ENCODE measurements at places on chromosomes 3 and 15.

DNA sequence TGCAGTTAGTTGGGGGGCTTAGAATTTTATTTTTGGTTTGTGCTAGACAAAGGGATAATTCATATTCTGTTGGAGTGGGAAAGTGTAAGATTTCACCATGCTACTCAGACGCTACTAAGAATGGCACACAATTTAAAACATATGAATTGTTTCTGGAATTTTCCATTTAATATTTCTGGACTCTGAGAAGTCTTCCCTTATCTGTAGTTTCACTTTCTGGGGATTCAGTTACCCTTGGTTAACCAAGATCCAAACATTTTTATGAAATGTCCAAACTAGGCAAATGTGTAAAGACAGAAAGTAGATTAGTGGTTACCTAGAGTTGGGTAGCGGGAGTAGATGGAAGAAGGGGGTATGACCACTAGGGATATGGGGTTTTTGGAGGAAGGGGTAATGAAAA is 53.1 kb downstream of the TCF12 start:
- DNase-seq = no peak

GRCh38 chr15:83207009-83207659 is 489 bp downstream of the HDGFL3 start:
- DNase-seq = no peak

GRCh38 chr3:157392104-157392503 is 44.5 kb upstream of the PTX3 start:
- DNase-seq = no peak

GRCh38 chr15:26887926-26888666 is 21.2 kb downstream of the GABRA5 start:
- DNase-seq = no peak

GRCh38 chr3:15032650-15033049 is 32.5 kb downstream of the MRPS25 start:
- DNase-seq = no peak

DNA sequence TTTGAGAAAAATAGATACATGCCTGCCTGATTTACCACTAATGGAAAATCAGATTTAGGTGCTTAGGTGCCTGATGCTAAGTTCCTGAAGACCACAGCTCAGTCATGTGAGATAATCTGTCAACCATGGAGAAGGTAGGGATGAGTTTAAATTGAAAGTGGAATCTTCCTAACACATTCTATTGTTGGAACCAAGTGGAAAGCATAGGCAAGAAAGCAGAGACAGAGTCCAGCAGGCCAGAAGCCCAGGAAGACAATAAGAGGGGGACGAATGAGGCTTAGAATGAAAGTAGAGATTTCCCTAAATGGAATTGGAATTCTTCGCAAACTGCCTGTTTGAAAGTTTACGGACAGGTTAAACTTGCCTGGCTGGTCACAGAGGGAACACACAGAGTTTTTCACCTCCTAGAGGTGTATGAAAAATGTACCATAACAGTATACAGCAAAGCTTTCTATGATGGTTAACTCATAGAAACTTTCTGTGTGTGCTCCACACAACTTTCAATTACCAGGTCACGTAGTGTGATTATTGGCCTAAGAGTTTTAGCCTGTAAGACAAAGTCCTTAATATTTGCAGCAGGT is 453.8 kb upstream of the KCNMB2 start:
- DNase-seq = no peak

- no peak for DNase-seq
These were observed 45.1 kb upstream of the FGD5 start for GRCh38 chr3:14773691-14774128.

DNA sequence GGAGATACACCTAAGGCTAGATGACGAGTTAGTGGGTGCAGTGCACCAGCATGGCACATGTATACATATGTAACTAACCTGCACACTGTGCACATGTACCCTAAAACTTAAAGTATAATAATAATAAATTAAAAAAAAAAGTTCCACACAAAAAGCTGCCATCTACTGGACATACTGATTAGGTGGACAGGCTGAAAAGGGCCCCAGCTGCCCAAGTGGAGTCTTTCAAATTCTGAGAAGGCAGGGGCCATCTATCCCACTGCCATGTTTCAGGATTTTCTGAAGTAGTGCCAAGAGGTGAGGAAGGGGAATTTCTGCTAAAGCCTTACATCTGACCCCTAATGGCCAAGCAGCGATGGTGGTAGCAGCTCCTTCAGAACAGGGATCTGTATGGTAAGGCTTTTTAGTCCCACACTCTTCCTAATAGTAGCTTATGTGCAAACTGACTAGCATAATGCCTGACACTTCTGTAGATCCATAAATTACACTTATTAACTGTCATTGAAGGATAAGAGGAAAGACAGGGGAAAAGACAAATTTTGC is 7.7 kb downstream of the FSTL1 start:
- no peak for DNase-seq

DNA sequence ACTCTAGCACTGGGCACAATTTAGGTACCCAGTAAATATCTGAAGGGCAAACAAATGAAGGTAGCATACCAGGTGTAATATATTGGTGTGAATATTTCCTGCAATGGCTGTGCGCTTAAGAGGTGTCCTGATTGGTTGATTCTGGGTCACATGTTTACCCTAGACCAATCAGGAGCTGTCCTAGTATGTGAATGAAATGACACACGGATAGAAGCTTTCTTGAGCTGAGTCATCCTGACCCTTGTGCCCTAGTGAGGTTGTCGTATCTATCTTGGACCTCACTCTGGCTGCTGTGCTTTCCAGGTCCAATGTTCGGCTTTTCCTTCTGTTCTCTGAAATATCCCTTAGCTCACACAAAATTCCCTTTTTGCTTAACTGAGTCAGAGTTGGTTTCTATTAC is 58.1 kb upstream of the FOXP1 start:
- no peak for DNase-seq

- DNase-seq = no peak
These were observed 9.9 kb downstream of the CAPN7 start for GRCh38 chr3:15215996-15216395.

GRCh38 chr3:70078778-70079177 is 79.2 kb downstream of the SAMMSON start:
- DNase-seq = no peak

- no peak for DNase-seq
These were observed 1.3 kb upstream of the ZXDC start for GRCh38 chr3:126477061-126477380.

GRCh38 chr3:52435246-52436101 is 9.4 kb downstream of the SEMA3G start:
- no peak for DNase-seq

DNA sequence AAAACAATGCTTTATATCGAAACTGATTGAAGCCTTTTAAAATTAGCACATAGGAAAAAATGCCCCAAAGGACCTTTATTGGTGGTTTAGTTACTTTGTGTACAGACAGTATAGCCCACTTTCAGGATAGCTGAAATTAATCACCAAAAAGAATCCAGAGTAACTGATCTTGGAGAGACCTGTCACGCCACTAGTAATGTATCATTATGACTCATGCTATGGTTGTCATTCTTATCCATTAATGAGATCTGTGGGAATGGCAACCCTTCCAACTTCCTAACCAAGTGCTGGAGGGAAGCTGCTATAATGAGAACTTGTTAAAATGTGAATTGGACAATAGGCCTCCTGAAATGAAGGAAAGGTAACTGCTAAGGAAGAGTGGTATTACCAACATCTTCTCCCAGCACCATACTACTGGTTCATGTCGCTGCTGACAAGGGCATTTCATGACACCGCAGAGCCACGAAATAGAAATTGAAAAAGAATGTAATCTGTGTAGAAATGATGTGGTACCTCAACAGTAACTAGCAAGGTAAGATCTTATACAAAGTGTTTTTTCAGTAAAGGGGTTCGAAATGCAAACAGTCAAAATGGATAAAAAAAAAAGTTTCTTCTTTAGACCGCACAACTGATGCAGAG is 7.1 kb upstream of the EMC4 start:
- DNase-seq = no peak

DNA sequence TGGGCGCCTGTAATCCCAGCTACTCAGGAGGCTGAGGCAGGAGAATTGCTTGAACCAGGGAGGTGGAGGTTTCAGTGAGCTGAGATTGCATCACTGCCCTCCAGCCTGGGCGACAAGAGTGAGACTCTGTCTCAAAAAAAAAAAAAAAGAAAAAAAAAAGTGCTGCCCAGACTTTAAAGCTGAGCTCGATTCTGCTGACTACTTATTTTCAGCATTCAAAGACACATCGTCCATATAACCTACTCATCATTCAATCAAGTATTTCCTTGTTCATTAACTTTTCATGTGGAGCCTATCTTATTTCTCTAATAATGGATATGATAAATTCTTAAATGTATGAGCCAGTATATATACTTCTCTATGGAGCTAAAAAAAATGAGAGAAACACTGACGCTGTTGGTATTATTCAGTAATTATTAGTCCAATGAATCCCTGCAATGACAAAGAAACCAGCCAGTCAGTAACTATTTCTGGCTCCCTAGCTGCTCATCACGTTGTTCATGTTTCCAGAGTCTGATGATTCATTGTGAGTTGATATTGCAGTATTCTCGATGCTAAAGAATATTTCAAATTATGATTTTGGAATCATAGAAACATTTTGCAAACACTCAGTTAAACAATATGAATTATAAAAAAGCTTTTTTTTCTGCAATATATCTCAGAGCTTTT is 111.9 kb downstream of the RAP2B start:
- DNase-seq = no peak

- no peak for DNase-seq
These were observed 101.6 kb downstream of the RPL22L1 start for GRCh38 chr3:170768334-170768801.

DNA sequence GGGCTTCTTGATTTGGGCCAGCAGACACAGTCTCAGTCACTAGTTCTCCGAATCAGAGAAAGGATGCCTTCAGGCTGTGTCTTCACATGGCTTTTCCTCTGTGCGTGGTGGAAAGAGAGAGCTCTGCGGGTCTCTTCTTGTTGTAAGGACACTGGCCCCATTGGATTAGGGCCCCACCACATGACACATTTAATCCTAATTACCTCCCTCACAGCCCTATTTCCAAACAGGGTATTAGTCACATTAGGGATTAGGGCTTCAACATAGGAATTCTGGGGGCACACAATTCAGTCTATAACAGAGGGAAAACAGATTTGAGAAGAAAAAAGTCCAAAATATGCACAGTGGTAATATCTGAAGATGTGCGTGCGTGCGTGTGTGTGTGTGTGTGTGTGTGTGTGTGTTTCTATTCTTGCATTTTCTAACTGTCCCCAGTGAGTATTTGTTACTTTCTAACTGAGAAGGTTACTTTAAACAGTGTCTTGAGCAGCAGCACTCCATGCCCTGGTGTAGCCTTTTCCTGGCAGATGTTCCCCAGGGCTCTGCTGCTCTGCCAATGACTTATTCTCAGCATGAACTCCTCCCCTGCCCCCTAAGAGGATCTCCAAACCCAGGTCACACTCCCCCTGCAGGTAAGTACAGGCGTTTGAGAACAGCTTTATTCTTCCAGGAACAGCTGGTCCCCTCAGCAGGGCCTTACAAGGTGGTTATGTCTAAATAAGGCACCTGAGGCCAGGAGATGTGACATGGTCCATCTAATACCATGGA is 72.9 kb downstream of the RPL39L start:
- DNase-seq = no peak

DNA sequence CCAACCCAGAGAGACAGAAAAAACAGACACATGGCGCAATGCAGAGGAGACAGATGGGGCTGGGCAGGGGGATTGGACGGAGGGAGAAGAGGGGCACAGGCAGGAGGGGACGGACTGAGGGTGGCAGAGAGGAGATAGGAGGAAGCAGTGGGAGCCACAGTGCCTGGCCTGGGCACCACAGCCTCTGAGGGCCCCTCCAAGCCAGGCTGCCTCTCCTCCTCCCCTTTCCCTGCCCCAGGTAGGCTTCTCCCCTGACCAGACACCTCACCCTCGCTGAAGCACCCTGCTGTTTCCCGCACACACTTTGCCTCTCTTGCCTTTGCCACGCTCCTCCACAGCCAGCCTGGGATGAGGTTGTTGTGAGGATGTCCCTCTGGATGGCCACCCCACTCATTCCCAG is 84.0 kb upstream of the PRR20G start:
- DNase-seq = no peak

DNA sequence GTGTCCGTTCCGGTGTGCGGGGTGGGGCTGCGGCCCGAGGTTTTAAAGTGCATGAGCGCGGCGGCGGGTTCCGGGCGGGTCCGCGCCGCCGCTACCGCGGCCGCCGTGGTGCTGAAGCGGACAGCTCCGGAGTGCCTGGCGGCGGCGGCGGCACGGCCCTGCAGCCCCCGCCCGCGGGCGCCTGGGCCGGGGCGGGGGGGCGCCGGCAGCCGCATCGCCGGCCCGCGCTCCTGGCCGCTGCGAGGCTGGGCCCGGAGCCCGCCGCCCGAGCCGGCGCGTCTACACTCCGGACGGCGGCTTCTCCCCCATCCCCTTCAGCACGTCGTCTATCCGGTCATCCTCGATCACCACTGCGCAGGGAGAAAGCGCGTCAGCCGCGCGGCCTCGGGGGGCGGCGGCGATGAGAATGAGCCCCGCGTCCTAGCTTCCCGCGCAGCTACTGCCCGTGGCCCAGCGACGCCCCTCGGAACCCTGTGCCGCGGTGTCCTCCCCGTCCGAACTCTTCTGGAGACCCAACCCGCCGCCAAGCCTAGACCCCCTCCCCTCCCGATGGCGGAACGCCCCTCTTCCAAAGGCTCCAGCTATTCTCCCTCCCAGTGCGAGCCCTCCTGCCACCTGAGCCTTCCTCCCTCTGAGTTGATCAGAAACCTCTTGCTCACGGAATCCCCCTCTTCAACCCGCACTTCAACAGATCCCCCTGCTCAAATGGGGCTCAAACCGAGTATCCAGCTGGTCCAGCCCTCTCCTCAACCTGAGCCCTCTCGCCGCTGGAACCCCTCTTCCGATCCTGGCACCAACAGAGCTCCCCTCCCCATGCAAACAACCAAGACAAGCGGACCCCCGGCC is 1.3 kb downstream of the CAMK2N2 start:
- DNase-seq = no peak

DNA sequence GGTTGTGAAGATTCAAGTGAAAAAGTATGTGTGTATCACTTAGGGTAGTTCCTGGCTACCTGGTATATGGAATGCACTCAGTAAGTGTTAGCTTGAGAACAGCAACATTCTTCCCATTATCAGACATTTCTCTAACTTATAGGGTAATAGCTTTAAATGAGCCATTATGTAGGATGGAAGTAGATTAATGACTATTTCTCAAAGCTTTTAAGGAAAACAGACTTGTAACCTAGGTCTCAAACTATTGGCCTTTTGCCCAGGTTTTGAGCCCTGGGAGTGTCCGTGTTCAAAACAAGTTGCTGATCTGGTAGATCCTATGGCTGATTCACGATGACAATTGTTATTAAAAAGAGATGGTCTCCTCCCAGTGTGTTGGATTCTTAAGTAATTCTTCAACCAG is 129.1 kb upstream of the UMPS start:
- no peak for DNase-seq

All from KG1 (cell line).